ENCODE measurements at places on chromosomes 12 and 14. TPM values are rescaled to one million over a fixed set of nuclear protein-coding genes. Genes with fewer than 3 reads are reported as not detected.

The RNASE3 gene
- total RNA-seq: not detected

The TRIM9 gene
- 31.9 TPM for total RNA-seq

The RNASE1 gene
- total RNA-seq: not detected

The ZDHHC22 gene
- 0.25 TPM for total RNA-seq

The CAPZA3 gene
- total RNA-seq: not detected

The KRT5 gene
- 0.69 TPM for total RNA-seq

The PTPRB gene
- total RNA-seq: 0.03 TPM

The FLVCR2 gene
- total RNA-seq: 2.3 TPM

The AQP2 gene
- total RNA-seq: 0.14 TPM

The NRL gene
- 2.4 TPM for total RNA-seq

The AQP5 gene
- total RNA-seq: 0.73 TPM

DNA sequence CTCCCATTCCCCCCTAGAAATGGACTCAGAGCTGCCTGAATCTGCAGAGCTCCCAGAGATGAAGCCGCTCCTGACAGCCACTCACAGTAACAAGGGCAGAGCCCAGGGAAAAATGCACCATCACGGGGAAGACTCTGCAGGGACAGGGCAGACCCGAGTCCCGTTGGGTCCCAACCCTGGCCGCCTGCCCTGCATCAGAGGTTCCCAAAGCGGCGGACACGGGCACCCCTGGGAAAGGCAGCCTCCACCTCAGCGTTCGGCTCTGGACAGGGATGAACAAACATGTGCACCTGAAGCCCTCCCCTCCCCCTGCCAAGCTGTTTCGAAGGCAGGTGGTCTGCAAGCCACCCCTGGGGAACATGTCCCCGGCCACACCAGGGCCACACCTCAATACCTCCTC, 320.4 kb downstream of the ADGRD1 start:
- no peak for ATAC-seq

- no peak for ATAC-seq
Measured at GRCh38 chr12:124842800-124843510, 20.7 kb downstream of the SCARB1 start.

DNA sequence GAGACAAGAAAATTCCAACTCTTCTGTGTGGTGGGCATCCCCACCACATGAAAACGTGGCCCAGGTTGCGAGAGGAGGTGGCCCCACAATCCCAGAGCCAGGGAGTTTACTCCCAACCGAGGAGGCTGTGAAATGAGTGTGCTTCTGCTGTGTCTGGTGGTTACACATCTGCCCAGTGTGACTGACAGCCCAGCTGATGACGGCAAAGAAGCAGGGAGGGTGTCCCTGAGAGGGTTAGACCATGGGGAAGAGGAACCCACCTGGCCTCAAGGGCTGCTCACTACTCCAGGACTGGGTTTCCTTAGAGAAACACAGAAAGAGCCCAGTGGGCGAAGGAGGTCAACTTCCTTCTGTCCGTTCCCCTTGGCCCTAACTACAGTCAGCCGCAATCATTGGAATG, 24.6 kb downstream of the ZFP36L1 start:
- ATAC-seq: no peak

GRCh38 chr14:35231207-35231760, 60.9 kb upstream of the PSMA6 start:
- no peak for ATAC-seq

DNA sequence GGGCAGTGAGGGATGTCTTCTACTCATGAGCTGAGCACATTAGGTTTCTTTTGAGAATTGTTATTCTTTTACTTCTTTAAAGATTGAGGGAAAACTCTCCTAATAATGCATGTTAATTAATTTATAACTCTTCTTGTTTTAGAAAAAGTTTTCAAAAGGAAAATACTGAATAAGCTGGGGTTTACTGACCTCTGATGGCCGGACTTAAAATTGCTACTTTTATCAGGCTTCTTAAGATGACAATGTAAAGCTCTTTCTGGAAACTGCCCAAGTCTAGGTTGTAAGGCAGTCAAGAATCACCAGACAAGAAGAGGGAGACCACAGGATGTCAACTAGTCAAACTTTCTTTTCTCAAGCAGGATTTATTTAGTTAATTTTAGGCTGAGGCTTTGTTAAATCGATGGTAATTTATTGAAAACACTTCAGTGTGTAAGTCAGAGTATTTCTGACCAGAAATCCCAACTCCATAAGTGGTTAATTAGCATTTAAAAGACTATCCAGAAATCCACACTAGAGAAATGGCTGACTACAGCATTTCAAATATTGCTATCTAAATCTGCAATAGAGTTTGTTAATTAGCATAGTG, 82.1 kb downstream of the AVPR1A start:
- no peak for ATAC-seq

GRCh38 chr14:61042220-61042619, 61.2 kb downstream of the SLC38A6 start:
- ATAC-seq: no peak

- ATAC-seq: no peak
Measured at GRCh38 chr12:108342985-108343384, 3.9 kb upstream of the CMKLR1 start.

- no peak for ATAC-seq
Measured at GRCh38 chr14:34711169-34711568, 3.2 kb downstream of the CFL2 start.

DNA sequence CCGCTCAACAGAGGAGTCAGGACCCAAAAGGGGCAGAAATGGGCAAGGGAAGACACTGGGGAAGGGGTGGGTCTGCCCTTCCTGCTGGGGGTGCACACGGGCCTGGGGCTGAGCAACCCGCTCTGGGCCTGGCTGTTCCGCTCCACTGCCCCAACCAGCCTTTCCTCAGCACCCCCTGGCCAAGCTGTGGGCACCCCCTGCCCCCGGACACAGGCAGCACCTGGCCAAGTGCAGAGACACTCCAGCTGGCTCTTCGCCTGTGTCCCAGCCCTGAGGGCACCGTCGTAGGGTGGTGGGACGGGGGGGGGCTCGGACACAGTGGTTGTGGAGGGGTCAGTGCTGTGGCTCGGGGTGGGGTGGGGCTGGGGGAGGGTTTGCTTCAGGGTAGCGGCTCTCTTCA, 10.3 kb downstream of the PACS2 start:
- ATAC-seq: no peak

GRCh38 chr14:53978194-53978593, 21.6 kb upstream of the BMP4 start:
- ATAC-seq: no peak

- no peak for ATAC-seq
Measured at GRCh38 chr12:31406345-31406744, 80.4 kb upstream of the SINHCAF start.
